ENCODE measurements at places on chromosomes 5 and 9. TPM values are rescaled to one million over a fixed set of nuclear protein-coding genes. Genes with fewer than 3 reads are reported as not detected.

The ACOT12 gene
- total RNA-seq: not detected

The SMC2 gene
- total RNA-seq: 12.4 TPM

The CMBL gene
- 5.0 TPM for total RNA-seq

DNA sequence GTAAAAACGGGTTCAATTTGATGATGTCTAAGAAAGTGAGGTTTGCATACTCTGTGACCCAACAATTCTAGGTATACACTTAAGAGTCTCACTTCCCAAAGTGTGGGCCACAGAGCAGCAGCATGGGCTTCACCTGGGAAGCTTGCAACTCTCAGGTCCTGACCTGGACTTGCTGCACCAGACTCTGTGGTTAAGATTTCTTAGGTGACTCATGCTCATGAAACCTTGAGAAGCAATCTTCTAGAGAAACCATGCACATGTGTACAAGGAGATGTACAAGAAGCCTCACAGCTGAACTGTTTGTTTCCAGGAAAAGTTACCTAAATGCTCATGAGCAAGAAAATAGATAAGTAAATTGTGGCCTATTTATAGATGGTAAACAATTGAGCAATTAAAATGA lies 30.0 kb downstream of the DNAJC21 start:
- no peaks in the 10 kb centered on the region for H3K27me3 ChIP-seq
- peaks cover 5% of the 10 kb centered on the region for H3K4me1 ChIP-seq
- no peaks in the 10 kb centered on the region for H3K36me3 ChIP-seq
- no peak overlapping the region for H3K27ac ChIP-seq
- no peak overlapping the region for H3K4me3 ChIP-seq

DNA sequence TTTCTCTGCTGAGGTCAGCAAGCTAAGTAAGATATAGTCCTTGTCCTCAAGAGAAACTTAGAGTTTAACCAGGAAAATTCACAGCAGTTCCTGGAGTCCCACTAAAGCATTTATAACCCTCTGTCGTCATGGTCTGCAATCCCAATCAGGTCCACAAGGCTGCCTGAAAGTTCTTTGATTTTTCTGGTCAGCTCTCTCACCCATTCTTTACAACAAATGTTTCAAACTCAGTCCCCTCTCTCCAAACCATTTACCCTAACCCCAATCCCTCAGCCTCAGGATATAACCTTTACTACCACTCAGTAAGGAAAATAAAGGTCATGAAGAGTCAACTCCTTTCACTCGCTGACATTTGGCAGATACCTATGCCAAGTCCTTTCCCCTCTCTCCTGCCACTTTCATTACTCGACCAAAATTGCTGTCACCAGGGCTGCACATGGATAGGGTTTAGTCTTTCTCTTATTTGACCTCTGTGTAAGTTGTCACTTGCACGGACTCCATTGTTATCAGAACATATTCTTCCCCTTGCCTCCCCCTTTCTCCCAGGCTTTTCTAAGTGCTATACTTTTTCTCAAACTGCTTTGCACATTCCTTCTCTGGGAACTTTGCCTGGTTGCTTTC lies 936.6 kb downstream of the NR2F1-AS1 start:
- H3K36me3 ChIP-seq: no peaks in the 10 kb centered on the region
- no peak overlapping the region for H3K27ac ChIP-seq
- peaks cover 2% of the 10 kb centered on the region for H3K4me1 ChIP-seq
- H3K4me3 ChIP-seq: no peak overlapping the region
- DNase-seq: no peak
- H3K27me3 ChIP-seq: no peaks in the 10 kb centered on the region

Measured in IMR-90 (cell line).